ENCODE measurements at places on chromosomes 16 and 17.

DNA sequence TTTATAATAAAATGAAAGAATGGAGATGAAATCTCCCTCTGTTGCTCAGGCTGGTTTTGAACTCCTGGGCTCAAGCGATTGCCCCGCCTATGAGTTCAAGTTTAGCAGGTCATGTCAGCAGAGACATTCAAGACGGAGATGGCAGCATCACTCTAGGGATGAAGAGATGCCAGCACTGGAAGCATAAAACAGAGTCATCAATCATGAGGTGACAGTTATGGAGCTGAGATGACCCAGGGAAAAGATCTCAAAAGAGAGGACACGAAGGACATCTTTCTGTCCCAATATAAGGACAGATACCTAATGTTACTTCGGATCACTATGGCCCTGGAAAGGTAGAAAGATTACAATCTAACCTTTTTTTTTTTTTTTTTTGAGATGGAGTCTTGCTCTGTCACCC lies 11.0 kb upstream of the LCMT1 start:
- no peak for DNase-seq

- DNase-seq: peak; percentile 33
These were observed 141.1 kb downstream of the CCDC182 start for GRCh38 chr17:57603978-57604377.

DNA sequence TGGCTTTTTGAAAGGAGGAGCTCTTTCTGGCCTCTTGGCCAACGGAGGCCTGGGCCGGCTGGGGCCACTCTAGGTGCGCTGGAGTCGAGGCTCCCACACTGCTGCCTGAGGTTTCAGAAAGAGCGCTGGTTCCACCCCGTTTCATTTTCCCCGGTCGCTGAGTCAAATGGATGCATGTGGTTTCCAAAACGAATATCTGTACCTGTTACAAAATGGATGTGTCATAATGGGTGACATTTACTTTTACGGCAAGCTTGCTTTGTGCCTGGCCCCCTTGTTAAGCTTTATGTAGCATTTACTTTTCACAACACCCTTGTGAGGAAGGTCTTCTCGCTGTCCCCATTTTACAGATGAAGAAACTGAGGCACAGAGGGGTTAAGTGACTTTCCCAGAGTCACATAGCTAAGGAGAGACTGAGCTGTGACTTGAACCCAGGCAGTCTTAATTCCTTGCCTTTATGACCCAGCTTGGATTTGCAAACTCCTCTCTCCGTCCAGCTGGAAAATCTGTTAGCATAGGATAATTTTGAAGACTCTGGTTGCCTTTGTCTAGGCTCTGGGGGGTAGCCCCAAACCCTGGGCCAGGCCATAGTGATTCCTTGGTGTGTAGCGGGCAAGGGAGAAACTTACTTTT lies 10.6 kb downstream of the KSR1 start:
- peak; percentile 69 for DNase-seq

DNA sequence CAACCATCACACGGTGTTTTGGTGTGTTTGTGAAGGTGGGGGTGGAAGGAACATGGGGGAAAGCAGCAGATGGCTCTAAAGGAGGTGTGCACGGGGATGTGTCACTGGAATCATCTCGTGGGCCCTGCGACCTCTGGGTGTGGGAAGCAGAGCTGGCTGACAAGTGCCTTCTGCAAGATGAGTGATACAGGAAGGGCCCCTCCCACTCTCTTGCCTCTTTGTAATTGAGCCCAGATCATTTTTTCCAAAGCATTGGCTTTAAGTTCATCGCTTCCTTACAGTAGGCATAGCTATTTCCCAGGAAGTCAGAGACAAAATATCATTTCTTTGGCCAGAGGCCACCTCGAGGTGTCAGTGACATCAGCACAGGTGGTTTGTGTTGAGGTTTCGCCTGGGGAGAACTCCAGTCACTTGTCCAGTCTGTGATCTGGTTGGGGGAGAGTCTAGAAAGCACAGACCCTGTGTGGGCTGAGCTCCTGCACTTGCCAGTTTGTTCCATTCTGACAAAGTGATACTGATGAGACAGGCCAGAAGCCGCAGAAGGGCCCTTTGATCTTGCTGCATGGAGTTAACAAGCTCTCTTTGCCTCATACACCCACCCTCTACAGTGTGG lies 20.6 kb upstream of the SNTB2 start:
- DNase-seq: peak; percentile 64

DNA sequence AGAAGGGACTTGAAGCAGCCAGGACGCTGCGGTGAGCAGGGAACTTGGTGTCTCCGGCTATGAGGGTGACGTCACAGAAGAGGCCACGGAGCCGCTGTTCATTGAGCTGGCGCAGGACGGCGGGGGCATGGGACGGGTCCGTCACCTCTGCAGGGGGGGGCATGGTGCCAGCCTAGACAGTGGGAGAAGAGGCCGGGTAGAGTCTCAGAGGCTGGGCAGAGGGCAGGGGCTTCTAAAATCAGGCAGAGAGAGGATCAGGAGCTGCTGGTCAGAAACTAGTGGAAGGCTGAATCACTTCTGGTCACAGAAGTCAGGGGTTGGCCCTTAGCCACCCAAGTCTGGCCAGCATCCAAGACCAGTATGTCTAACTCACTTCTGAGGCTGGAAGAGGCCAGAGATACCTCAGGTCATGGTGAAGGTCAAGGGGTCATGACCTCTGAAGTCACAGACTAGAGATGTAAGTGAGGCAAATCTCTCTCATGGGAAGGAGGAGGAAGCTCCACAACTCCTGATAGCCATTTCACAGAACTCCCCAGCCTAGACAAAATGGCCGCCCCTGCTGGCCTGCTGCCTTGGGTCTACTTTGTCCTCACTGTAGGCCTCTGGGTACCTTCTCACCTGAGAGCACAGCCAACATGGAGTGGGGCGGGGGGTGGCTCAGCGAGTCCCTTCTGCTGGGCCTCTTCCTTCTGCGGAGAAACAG lies 12.6 kb downstream of the ZBTB4 start:
- DNase-seq: no peak

GRCh38 chr16:78842950-78843349 lies 743.5 kb downstream of the WWOX start:
- DNase-seq: no peak

DNA sequence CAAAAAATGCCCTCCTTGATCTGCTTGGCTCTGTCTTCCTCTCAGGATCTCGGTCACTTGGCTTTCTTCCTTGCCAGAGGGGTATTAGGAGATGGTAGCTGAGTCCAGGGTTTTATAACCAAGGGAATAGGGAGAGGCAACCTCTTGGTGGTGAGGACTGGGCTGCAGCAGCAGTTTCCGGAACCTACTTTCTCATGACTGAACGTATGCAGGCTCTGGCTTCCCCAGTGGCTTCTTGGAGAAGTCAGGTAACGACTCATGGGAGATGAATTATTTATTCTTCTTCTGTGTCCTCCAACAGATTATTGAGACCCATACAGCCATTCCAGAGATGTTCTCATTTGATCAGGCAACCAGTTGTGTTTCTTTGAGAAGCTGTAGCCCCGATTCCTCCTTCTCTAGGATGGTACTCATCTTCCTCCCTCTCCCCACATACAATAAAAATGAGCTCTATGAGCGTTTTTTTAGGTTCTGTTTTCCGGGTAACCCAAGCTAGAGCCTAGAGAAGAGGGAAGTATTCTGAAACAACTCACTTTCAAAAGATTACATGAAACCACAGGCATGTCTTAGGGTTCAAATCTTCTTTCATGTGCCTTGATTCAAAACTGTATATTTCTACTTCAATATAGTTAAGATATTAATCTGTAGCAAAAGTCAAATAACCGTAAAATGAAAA lies 22.3 kb upstream of the DHX40 start:
- DNase-seq: no peak

- DNase-seq: no peak
These were observed 10.1 kb downstream of the GAS2L2 start for GRCh38 chr17:35742896-35743477.

GRCh38 chr17:75404731-75405364 lies 630 bp downstream of the GRB2 start:
- peak; percentile 43 for DNase-seq

DNA sequence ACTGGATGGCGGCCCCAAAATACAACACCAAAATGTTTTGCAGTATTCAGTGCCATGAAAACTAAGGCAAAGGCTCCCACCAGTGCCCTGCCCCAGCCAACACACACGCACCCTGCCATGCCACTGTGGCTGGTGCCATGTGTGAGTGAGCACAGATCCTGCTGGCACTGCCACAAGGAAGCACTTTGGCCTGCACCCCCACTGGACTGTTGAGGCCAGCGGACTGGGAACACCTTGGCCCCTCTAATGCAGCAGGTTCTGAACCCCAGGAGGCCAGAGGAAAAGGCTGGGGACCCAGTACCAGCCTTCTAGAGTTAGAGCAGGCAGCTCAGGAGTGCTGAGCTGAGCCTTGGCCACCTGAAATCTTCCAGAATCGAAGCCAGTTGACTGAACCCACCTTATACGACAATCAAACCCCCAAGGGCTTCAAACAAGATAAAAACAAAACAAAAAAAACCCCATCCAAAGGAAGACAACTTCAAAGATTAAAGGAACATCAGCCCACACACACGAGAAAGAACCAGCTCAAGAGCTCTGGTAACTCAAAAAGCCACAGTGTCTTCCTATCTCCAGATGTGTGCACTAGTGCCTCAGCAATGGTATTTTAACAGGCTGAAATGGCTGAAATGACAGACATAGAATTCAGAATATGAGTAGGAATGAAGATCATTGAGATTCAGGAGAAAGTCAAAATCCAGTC lies 21.5 kb downstream of the NLRP1 start:
- DNase-seq: no peak

DNA sequence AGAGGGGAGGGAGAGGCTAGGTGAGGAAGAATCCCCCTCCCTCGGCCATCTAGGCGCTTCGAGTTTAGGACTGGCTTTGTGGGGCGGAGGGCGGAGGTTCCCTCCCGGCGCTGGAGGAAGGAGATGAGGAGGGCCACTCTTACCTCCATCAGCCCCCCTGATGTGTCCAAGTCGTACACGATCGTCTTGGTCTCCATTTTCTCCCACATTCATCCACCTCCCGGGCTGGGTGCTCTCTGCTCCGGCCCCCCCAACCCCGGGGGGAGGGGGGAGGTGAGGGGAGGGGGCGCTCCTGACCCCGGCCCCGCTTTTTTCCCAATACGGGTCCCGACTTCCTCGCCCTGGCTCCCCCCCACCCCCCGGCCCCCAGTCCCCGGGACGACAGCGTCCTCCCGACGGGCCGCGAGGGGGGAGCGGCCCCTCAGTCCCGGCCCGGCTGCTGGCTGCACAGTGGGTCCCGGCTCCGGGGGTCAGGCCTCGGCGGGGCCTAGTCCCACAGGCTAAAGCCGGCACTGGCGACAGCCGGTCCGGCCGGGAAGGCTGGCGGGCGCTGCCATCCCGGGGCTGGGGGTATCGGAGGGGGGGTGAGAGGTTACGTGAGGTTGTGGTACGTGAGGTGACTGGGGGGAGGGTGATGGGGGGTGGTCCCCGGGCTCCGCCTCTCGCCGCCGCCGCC lies 428 bp downstream of the PHF12 start:
- no peak for DNase-seq

GRCh38 chr16:16067127-16067526 lies 117.7 kb downstream of the ABCC1 start:
- DNase-seq: no peak

GRCh38 chr17:83185023-83186002 lies 105.9 kb downstream of the METRNL start:
- DNase-seq: no peak

DNA sequence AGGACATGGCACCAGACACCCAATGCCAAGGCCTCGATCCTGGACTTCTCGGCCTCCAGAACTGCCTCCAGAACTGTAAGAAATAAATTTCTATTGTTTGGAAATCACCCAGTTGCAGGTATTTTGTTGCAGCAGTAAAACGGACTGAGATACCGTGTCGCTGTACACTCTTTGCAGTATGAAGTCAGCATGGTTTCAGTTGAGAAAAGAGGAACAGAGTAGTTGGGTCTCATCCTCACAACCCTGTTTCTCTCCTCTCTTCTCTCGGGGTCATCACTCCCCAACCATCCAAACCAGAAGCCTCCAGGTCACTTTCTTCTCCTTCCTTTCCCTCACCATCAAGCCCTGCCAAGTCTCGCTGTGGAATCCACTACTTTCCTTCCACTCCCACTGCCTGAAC lies 77.8 kb downstream of the ADCY9 start:
- no peak for DNase-seq

DNA sequence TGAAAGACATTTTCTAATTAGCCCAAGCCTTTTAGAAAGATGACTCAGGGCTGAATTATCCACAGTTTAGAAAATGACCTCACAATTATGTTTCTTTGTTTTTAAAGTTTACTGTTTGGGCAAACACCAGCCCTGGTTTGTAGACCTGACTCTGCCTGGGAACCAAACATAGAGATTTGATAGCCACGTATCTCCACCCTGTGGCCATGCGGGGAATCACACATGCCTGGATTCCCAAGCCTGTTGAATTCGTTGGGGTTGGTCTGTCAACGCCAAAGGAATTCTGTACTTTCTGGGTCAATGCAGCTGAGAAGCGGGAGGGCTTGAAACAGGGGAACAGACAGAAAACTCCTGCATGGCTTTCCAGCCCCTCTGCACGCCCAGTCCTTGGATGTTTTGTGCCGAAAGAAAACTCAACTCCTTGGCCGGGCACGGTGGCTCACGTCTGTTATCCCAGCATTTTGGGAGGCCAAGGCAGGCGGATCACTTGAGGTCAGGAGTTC lies 26.9 kb downstream of the CD300A start:
- DNase-seq: peak; percentile 57

DNA sequence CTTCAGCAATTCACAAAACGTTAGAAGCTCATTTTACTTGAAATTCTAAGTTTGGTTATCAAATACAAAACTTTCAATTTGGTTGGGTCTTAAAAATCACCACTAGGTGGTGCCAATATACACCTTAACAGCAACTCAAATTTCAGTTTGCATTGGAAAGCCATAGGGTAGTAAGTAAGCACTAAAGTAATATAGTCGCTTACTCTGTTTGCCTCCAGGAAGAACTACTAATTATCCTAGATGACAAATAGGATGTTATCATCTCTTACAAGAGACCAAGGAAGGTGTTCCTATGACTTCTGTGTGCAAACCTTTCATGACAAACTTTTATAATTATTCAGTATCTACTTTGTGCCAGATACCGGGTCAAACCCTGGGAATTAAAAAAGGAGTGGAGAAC lies 93.3 kb downstream of the MYO1D start:
- no peak for DNase-seq

GRCh38 chr17:73625006-73625405 lies 19.2 kb downstream of the SDK2 start:
- no peak for DNase-seq

All from activated CD4-positive, alpha-beta T cell treated with anti-CD3 and anti-CD28 coated beads for 24 hours (primary cell).